ENCODE measurements at places on chromosomes 5 and 9.

GRCh38 chr5:91016954-91017700 is 366.0 kb downstream of the ARRDC3 start:
- DNase-seq: no peak

DNA sequence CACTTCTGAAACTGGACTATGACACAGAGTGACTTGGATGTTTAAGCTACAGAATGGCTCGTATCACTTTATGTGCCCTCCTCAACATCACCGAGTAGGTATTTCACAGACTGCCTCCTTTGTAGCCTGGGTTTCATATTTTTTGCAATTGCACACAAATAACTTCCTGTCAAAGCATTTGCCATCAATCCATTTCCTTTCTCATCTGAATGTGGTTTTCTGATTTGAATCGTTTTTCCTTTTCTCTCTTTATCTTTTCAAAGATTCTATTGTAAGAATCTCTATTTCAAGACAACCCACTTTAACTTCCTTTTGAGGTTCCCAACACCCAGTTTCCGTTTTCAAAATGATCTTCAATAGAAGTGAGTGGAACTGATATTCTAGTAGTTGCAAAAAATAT is 563.8 kb upstream of the ARRDC3 start:
- DNase-seq: no peak

DNA sequence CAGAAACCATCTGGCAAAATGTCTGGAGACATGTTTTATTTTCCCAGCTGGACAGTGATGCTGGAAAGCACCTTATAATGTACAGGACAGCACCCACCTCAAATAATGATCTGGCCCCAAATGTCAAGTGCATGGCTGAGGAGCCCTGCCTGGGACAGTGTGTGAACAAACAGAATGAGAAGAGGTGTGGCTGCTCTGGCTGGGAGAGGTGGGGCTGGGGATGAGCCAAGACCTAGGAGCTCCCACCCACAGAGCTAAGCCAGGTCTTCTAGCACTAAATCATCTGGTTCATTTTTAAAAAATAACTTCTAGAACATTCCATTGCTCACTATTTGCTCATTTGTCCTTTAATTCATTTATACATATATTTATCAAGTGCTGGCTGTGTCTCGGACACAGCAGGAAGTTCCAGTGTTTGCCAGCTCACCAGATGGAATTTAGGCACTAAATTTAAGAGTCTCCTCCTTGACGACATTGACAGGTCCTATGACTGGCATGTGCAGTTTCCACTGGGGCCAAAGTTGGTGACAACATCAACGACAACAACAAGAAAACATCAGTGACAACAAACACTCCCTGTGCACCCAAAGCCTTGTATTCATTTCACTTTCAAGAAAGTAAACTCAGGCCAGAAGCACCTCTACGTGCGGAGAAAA is 59.1 kb downstream of the GTF3C4 start:
- no peak for DNase-seq

- no peak for DNase-seq
These were observed 138.4 kb upstream of the IER5L start for GRCh38 chr9:129316281-129317030.

DNA sequence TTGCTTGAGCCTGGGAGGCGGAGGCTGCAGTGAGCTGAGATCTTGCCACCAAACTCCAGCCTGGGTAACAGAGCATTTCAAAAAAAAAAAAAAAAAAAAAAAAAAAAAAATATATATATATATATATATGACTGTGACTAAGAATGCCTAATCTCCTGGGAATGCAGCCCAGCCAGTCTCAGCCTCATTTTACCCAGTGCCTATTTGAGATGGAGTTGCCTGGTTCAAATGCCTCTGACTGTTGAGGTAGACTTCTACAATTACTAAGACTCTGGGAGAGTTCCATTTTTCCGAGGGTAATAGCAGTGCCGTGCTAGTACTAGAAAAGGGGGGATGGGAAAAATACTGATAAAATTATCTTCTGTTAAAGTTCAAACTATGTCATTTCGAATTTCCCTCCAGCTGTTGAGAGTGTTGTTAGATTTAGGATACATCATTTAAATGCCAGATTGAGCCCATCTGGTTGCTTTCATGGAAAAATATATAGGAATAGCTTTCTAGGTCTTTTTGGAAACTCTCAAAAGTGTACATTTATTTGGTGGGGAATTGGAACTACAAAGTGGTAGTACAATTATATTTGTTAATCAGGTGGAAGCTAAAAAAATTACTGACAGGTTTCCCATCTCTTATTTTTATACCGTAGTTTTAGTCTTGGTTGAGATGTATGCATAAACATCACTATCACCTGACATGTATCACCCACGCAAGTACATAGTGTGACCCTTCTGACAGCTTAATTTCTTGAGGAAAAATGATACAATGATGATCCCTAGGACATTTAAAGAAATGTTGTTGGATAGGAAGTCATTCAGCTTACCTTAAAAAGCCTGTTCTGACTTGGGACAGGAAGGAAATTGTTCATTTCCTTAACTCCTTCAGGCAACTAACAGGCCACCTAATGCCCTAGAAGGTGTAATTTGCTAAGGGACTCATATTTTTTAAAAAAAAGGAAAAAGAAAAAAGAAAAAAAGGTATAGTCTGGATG is 214.9 kb downstream of the ADAMTSL1 start:
- no peak for DNase-seq
